ENCODE measurements at places on chromosomes 12 and 14.

DNA sequence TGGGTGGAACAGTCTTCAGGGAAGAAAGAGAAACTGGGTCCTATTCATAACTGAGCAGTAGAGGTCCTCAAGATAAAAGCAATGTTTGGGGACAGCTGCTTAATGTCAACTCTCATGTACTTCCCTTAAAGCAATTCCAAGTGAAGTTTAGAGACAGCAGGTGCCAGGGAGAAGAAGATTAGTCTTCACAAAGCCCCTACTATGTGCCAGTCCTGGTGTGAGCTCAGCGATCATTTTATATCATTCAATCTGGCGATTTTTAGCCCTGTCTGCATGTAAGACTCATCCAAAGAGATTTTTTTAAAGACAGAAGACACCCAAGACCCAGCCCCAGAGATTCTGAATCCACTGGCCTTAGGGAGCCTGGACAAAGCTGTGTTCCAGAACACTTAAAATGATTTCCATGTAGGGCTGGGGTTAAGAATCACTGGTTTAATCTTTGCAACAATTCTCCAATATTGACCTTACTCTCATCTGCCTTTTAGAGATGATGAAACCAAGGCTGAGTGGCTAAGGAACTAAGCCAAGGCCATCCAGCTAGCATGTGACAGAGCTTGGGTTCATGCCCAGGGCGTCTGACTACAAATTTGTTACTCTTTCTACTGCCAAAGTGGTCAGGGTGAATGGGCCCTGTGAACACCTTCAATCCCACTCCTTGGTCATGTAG lies 404.5 kb upstream of the TBX3 start:
- DNase-seq: no peak

GRCh38 chr12:18719922-18720510 lies 17.8 kb downstream of the PLCZ1 start:
- DNase-seq: no peak

DNA sequence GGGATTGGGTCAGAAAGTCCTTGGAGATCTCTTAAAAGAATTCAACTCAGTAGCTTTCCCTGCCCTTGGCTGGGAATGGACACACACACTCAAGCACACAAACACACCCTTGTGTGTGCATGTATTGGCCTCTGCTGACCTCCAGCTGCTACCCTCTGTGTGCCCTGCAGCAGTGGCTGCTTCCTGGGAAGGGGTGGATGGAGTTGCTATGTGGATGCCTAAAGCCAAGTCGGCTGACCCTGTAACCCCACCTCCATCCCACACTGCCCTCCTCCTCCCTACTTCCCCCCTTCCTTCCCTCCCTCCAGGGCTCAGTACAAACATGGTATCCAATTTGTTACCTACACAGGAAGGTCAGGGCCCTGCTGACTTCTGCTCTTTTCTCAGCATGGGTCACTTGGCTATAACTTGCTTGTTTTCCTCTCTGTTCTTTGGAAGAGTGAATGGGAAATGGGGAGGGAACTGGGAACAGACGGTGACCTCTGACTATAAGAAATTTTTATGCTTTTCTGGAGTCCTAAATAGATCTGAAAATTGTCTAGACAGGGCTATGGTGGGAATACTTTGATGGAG lies 351.6 kb upstream of the TBX3 start:
- no peak for DNase-seq

GRCh38 chr12:54364413-54364812 lies at the start of gene GPR84:
TSS of gene GPR84 (minus strand) at chr12:54364486. CDS start at chr12:54363851, 635 bp downstream.
- DNase-seq: no peak

DNA sequence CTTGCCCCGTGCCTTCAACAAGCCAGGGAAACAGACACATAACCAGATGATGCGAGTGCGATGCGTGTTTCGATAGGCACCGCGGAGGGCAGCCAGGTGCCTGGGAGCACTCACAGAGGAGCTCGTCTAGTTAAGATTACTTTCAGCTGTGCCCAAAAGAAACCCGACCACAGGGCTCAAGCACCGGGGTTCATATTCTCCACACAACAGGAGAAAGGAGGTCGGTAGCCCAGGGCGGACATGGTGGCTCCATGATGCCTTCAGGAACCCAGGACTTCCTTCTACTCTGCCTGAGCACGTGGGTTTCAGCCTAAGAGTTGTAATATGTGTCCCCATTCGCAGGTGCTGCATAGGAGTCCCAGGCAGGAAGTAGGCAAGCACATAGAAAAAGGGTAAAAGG lies 53.7 kb upstream of the DDX11 start:
- DNase-seq: no peak

DNA sequence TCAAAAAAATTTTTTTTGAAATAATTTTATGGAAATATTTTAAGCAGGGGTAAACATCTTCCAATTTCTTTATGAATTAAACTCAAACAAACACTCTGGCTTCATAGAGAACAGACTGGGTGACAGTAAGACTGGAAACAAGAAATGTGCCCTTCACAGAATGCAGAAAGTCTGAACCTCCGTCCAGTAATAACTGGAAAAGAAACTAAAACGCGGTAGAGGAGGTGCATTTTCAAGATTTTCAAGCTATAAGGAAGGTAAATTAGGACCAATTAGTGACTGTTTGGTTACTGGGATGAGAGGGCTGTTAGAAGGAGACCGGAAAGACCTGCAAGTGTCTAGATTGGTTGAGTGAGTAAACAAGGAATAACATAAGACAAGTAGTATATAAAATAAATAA lies 245.7 kb downstream of the CEP128 start:
- DNase-seq: no peak

- DNase-seq: no peak
Observed at GRCh38 chr12:39081910-39082309, 176.5 kb upstream of the CPNE8 start.

DNA sequence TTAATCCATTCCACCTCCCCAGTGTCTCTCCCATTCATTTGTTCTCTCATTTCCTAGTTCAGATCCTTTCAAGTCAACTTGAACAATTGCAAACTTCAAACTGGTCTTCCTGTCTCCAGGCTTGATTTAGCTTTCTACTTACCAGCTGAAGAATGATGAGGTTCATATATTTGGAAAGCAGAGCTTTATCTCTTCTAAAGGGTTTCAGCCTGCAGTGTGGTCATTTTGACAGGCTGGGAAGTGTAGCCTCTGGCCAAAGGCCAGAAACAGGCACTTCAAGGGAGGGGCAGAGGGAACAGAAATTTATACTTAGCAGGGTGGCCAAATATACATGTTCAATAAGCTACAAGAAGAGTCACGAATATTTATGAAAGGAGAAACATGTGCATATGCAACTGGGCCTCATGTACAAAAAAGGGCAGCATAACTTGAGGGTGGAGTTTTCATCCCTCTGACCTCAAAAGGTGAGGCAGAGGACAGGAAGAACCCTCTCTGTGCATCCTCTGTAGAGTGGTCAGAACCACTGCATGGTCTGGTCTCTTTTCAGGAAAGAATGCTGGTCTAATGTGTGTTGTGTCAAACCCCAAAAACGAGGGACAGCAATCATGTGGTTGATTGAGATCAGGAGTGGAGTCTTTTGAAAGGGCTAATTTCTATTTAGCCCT lies 34.0 kb upstream of the HECTD1 start:
- DNase-seq: no peak

DNA sequence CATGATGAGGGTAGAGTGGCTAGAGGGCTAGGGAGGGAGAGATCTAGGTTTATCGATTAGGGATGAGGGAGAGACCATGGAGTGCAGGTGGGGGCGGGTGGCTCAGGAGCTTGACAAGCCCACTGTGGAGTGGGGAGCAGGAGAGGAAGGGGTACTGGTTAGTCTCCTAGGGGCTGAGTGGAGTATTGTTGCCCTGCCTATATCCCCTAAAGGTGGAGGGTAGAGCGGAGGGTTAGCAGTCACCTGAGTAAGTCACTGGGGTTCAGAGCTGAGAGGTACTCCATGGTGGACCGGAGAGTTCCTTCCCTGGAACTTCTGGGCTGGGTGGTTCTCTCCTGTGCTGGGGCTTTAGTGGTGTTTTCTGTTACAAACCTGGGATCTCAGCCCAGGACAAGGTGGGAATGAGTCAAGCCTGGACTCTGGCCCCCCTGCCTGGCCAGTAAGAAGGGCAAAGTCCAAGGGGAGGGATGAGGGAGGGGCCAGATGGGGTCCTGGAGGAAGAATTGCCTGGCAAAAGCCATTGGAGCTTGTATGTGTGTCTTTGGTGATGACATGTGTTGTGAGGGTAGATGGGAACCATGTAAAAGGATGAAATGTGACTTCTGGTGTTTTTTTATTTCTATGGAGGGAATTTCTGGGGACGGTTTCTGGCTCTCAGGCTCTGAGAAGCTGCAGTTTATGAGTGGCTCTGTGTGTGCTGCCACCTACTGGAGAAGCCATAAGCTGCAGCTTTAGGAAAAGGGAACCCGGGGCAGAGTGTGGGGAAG lies at the start of gene CIDEB:
TSS of gene CIDEB (minus strand) at position 403 of the 767 bp plus-strand sequence. CDS start at position 284, 119 bp downstream.
- DNase-seq: peak; percentile 42

DNA sequence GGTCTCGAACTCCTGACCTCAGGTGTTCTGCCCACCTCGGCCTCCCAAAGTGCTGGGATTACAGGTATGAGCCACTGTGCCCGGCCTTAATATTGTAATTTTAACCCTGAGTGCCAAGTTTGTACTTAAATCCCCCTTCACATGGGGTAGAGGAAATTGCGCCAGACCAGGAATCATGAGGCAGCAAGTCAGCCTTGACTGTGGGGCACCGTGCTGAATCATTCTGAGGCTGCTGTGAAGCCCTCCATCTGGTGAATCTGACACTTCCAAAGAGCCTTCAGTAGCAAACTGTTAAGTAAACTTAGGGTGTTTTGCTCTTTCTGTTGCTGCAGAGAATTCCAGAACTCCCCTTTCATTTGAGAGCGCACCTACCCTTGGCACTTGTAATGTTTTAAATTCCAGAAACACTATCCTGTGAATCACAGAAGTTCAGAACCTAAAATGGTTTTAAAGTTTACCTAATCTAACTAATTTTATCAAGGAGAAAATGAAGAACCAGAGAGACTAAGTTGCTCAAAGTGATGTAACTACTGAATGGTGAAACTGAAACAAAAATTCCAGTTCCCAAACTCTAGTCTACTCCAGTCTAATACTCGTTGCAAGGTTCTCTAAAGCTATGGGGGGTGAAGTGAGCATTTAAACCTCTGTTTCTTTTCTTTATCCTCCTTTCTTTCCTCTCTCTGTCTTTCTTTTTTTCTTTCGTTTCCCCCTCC lies 7.5 kb downstream of the HEBP1 start:
- DNase-seq: no peak

- no peak for DNase-seq
Observed at GRCh38 chr12:73112035-73112816, 840.1 kb downstream of the TRHDE start.

GRCh38 chr12:122545855-122546254 lies 18.8 kb downstream of the KNTC1 start:
- no peak for DNase-seq

GRCh38 chr14:91317381-91318308 lies 73.1 kb upstream of the GPR68 start:
- no peak for DNase-seq

All from nucleus accumbens (tissue), 56 donors.